ENCODE measurements at places on chromosomes 1 and 21.

- no peak for DNase-seq
Measured at GRCh38 chr1:175132436-175132835, 60.1 kb downstream of the KIAA0040 start.

GRCh38 chr1:71167505-71167904, 86.7 kb upstream of the ZRANB2 start:
- no peak for DNase-seq

DNA sequence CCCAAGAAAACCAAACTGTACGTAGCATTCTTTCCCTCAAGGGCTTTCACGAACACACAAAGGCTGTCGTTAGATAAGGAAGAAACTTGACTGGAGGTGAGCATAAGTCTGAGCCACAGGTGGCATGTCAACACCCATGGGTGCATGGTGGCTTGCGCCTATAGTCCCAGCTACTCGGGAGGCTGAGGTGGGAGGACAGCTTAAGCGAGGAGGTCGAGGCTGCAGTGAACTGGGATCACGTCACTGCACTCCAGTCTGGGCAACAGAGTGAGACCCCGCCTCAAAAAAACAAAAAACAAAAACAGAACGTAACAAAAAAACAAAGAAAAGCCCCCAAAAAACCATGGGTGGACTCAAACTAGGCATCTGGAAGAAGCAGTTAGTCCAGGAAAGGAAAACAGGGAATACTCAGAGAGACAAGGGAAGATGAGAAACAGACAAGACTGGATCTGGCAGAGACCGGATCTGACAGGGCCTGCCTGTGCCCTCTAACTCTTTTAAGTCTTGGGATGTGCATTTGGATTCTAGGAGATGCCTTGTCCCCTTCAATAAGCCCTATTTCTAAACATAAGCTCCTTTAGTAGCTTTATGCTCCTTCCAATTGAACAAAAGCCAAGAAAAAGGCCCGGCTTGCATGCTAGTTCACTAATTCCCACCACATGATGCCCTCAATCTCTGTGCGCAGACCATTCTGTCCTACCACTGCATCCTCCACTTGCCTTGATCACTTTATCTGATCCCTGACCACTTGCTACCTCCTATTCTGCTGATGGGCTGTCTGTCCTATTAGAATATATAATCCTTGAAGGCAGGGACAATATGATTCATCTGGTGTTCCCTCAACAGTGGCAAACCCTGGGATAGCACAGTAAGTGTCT, 73.8 kb downstream of the APP start:
- DNase-seq: no peak

- DNase-seq: no peak
Measured at GRCh38 chr1:65629788-65630187, 162.9 kb upstream of the PDE4B start.

DNA sequence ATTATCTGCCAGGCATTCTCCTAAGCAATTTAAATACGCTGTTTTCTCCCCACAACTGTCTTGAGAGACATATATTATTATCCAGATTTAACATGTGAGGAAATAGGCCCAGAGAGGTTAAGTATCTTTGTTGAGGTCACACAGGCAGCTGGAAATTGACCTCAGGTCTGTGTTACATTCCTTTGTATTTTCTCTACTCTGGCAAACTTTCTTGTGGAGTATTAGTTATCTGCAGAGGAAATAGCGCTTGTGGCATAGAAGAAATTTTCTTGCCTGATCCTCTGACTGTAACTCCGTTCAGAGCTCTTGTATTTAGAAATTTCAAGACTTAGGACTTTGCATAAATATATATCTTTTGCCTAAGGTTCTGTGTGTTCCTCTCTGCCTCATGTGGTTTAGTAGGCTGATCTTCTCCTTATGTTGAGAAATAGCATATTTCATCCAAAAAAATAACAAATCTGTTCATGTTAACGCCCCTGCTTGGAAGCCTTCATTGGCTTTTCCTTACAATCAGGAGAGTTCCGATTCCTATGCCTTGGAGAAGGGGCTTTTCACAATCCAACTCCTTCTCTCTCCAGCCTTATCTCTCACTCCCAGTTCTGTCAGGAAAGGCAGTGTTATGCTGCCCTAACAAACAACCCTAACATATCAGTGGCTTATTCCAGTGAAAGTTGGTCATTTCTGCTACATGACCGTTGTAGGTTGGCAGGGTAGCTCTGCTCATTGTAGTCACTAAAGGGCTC, 2.5 kb upstream of the JUN start:
- DNase-seq: no peak

Measured in cortex of kidney (tissue), 1 donor.